ENCODE measurements at places on chromosomes 2 and 18.
A peak's percentile ranks its signal among the peaks of the same experiment; 100 is the strongest.

- no peak for DNase-seq
These were observed 298.2 kb downstream of the SP3 start for GRCh38 chr2:173667014-173667413.

- DNase-seq, result no peak
These were observed 153.3 kb downstream of the TPGS2 start for GRCh38 chr18:36675542-36675941.

DNA sequence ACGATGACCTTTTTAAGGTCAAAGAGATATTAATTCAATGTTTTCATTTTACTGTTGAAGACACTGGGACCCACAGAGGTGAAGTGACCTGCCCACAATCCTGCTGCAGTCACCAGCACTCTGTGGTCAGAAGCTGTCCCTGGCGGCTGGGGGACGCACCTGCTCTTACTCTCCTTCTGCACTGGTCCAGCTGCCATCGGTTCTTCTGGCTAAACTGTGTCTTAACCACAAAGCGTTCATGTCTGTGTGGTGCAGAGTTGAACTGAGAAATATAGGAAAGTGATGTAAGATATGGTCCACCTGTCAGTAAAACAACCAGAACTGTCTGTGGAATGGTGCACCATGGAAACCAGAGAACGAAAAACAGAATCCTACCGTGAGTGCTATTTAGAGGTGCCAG, 44.9 kb upstream of the SMIM21 start:
- no peak for DNase-seq

DNA sequence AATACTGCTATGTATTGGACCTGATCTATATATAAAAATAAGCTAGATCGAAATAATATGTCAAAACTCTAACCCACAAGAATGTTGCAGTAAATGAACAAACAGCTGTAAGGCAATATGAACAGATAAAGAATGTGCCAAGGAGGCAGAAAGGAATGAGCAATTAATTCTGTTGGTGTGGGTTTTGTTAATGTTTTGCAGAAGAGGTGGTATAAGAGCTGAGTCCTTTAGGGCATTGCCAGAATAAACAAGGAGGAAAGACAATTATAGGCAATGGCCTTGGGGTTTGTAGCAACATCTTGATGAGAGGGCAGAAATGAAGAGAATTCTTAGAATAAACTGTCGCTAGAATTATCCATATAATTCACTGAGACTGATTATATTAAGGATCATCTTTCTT, 240.9 kb upstream of the GULP1 start:
- no peak for DNase-seq

GRCh38 chr2:152682663-152683062, 34.6 kb downstream of the PRPF40A start:
- no peak for DNase-seq

DNA sequence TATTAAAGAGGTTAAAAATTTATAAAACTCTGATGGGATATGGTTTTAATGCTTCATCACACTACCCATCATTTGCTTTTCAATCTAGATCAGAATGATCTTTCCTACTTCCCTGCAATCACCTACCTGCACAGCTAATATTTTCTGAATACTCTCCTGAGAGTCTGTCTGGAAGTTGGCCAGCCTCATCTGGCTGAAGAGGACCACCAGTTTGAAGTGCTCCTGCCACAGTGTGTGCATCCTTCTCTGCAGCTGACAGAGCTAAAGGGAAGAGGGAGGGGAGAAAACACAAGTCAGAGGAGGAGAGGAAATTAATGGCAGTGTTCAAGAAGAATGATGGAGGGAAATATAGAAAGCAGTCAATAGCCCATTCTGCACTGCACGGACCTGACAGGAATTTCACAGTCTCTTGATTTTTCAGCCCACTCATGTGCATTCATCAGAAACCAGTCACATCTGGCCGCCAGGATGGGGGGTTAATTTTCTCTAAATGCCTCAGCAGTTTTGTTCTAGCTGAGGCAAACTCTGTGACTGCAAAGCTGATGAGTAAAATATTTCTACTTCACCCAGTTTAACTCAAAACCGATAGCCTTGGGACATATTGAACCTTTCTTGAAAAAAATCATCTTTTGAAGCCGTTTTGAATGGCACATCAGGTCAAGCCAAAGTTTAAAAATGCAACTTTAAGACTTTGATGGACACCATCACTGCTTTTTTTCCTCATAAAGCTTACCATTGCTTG, 201.8 kb upstream of the KLHL14 start:
- DNase-seq, result peak; percentile 77

- DNase-seq, result no peak
These were observed 36.8 kb downstream of the MOGAT1 start for GRCh38 chr2:222708274-222708710.

- DNase-seq, result no peak
These were observed 84.6 kb downstream of the MYL12B start for GRCh38 chr18:3346487-3346886.

DNA sequence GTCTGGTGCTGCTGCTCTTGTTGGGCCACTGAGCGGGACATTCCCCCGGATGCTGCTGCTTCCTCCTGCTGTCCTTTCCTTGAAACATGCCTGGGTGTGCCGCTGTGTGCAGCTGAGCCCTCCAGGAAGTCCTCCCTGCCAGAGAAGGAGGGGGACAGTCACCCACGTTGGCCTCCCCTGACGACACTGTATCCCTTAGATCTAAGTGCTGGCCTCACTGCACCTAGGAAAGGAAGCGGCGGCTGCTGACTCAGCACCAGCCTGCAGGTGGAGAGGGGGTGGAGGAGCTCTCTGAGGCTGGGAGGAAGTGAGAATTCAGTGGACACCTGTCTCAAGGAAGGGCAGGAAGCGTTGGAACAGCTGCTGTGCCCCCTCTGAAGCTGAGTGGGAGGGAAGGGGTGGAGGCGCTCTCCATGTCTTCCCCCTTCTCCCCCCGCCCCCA, 239.8 kb downstream of the HAUS1 start:
- peak; percentile 22 for DNase-seq

DNA sequence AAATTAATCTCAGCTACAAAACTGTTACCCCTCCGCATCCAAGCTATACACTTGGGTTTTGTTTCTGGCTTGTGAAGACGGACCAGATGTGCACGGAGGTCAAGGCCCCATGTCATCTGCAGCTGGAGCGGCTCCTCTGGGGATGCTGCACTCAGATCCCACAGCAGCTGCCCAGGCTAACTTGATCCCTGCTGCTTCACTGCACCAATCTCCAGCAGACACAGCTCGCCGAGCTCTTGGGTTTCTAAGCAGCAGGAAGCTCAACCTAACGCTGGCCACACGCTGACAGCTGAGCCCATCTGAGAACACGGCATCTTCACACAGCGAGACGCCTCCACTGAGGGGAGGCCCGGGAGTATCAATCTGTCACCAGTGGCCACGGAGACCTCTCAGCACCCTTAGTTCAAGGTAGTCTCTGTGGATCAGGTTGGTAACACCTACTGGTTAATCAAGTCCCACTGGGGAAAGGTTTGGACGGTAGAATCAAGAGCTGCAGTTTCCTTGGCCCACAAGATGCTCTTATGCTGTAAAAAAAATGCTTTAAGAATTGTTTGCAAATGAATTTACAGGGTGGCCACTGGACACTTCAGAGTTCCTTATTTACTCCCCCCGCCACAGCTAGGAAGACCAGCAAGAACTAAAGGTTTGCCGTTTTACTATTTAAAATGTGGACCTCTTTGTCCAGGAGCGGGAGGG, 67.5 kb downstream of the EMILIN2 start:
- DNase-seq, result no peak

DNA sequence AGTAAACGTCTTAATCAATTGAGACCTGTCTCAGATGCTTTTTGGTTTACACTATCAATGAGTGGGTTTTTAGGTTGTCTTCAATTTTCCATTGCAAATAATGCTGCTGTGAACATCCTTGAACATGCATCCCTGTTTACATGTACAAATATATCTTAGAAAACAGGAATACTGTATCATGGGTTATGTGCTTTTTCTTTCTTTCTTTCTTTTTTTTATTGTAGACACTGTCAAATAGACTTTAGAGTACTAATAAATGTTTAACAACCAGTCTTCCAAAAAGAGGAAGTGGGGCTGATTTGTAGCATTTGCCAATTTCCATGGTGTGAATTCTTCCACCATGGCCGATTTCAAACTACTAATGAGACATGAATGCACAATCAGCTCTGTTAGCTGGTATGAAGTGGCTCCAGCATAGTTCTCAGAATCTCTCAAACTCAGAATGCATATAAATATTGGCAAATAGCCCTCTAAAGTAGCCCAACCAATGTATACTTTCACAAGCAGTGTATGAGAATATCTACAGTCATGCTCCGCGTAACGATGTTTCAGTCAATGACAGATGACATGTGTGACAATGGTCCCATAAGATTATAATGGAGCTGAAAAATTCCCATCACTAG, 50.3 kb upstream of the B3GNT2 start:
- DNase-seq, result no peak

- no peak for DNase-seq
These were observed 34.3 kb upstream of the SNORC start for GRCh38 chr2:232835687-232836208.

DNA sequence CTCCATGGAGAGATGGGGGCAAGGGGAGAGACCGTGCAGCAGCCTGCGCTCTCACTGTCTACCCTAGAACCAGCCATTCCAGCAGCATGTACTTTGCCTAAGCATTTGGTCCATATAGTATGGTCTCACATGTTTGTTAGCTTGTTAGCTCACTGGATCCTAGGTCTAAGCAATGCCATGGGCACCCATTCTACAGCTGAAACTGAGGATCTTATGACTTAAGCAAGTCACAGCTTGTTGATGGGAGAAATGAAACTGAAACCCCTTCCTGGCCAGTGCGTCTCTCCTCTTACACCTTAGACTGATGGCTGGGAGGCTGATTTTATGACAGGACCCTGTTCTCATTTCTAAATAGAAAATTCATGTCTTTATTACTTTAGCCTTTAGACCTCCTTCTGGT, 90.1 kb downstream of the EPAS1 start:
- no peak for DNase-seq

GRCh38 chr2:10781746-10782145, 30.8 kb downstream of the PDIA6 start:
- DNase-seq, result no peak

DNA sequence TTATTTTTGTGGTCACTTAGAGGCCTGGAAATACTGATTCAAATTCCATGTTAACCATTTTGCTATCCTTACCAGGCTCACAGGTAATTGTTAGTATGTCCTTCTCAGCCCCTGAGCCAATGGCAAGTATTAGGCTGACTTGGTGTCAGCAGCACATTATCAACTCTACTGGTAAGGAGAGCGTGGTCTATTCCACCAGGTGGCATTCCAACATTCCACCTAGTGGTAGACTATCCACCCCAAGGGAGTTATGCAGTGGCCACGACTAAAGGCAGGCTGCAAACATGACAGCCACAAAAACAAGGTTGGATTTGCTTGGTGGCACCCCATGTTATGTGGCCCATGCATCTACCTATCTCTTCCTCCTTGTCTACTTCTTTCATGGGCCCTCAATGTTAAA, 31.8 kb upstream of the GCC2 start:
- no peak for DNase-seq

DNA sequence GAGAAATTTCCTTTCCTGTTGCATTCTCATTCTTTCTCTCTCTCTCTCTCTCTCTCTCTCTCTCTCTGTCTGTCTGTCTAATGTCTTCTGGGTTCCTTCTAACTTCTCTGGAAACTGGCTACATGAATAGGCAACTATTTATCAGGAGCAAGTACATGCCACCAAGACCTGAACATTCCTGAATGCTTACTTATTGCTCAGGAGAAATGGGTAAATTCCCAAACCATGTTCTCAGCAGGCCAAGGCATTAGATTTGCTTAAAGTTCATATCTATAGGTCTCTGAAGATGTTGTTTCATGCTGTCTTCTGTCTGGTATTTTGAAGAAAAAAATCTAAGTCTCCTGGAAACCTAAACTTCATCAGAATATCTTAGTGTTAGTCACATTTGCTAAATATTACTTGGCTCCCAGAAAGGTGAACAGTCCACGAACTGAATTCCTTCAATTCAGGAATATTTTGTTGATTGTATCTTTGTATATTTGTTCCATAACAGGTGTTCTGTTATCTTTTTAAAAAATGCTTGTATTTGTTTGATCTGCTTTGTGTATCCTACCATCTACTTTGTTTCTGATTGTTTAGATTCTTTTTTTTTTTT, 77.2 kb upstream of the FIGN start:
- no peak for DNase-seq

DNA sequence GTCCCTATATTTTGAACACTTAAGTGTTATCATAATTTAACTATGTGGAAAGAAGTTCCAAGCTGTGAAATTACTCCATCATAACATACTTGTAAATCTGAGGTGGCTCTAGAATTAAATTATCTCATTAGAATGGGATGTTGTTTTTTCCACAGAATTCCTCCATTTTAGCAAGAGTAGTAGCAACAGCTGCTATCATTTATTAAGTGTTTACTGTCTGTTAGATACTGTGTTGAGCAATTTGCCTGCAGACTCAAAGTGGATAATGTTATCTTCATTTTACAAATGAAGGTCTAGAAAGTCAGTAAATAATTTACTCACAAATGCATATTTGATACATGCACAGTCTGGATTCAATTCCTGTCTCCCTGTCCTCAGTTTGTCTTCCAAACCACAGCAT, 504.8 kb upstream of the NRP2 start:
- DNase-seq, result no peak

GRCh38 chr2:72182547-72182946, 34.9 kb upstream of the CYP26B1 start:
- no peak for DNase-seq

DNA sequence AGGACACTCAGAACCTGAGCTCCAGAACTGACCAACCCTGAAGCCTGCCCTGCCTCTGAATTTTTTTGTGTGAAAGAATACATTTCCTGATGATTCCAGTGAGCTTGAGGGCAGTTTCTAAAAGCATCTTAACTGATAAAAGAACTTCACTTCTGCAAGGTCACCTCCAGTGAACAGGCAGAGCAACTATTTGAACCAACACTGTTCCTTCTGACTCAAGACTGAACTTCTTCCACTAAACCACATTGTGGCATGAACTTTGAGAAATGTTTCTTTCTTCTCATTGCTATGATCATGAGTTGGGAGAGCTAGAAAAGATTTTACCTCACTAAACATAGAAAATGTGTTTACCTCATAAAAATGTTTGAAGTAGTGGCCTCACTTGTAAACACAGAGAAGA, 83.8 kb upstream of the SERTAD2 start:
- no peak for DNase-seq

GRCh38 chr2:235458839-235459273, 35.0 kb upstream of the AGAP1 start:
- DNase-seq, result no peak

GRCh38 chr2:171836146-171836910, 57.7 kb downstream of the SLC25A12 start:
- DNase-seq, result no peak

GRCh38 chr2:181334158-181334826, 122.9 kb upstream of the ITGA4 start:
- no peak for DNase-seq

GRCh38 chr18:25825056-25825455, 265.4 kb downstream of the SS18 start:
- no peak for DNase-seq

- DNase-seq, result no peak
These were observed 9.6 kb downstream of the CYRIA start for GRCh38 chr2:16655905-16656642.
